Stimulated activated CD4-positive, alpha-beta T cell treated with anti-CD3 and anti-CD28 coated beads, Interleukin-4, amount 100 ng/mL, for 4 hours (primary cell): ENCODE measurements at places on chromosomes 4 and X.

- DNase-seq, result no peak
These were observed 60.1 kb upstream of the XAGE1B start for GRCh38 chrX:52576946-52577345.

DNA sequence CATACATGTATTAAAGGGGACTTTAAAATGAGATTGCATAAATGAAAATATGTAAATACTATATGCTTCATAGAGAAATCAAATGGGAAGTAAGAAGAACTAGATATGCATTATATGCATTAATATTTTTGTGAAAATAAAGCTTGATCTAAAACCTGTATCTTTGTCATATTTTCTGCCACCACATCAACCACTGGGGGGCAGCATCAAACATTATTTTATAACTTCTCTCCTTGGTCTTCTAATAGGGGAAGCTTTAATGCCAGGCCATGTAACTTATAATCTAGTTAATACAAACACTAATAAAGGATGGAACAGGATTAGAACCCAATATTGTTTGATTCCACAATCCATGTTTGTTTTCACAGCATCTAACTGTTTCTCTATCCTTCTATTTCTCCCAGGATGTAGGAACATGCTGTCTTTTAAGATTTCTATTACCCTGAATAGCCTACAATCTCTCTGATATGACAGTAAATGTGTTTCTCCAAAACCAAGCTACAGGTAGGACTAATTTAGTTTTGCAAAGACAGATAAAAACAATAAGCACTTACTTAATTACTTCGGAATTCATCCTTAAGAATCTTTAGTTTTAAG, 10.0 kb downstream of the QRFPR start:
- DNase-seq, result peak; percentile 21

GRCh38 chrX:74371425-74372222, 49.7 kb upstream of the SLC16A2 start:
- no peak for DNase-seq

GRCh38 chr4:6419452-6420028, 52.9 kb downstream of the PPP2R2C start:
- no peak for DNase-seq

DNA sequence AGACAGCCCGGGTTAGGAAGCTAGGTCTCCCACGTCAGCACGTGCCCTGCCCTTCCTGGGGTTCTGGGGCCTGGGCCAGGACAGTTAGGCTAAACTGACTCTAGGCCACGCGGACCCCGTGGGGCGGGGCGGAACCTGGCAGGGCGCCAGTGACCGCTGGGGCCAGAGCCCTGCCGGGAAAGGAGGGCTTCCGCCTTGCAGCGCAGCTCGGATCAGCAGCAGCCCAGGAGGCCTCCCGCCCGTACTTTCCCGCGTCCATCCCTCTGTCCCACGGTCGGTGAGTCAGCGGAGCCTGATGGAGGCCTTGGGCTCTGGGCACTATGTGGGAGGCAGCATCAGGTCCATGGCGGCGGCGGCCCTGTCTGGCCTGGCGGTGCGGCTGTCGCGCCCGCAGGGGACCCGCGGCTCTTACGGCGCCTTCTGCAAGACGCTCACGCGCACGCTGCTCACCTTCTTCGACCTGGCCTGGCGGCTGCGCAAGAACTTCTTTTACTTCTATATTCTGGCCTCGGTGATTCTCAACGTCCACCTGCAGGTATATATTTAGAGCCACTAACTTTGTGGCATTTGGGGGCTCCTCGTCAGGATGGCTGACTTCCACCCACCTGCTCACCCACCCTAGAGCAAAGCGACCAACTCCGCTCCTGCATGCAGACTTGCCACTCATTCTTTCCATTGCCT, at the start of gene SMIM10:
Gene SMIM10 (plus strand): TSS at position 191 of the 681 bp plus-strand sequence. CDS start 105 bp downstream, at position 296.
- peak; percentile 10 for DNase-seq

- DNase-seq, result no peak
These were observed 5.5 kb upstream of the WFS1 start for GRCh38 chr4:6264225-6264540.

- no peak for DNase-seq
These were observed 167.0 kb downstream of the AASDH start for GRCh38 chr4:56220261-56220660.

DNA sequence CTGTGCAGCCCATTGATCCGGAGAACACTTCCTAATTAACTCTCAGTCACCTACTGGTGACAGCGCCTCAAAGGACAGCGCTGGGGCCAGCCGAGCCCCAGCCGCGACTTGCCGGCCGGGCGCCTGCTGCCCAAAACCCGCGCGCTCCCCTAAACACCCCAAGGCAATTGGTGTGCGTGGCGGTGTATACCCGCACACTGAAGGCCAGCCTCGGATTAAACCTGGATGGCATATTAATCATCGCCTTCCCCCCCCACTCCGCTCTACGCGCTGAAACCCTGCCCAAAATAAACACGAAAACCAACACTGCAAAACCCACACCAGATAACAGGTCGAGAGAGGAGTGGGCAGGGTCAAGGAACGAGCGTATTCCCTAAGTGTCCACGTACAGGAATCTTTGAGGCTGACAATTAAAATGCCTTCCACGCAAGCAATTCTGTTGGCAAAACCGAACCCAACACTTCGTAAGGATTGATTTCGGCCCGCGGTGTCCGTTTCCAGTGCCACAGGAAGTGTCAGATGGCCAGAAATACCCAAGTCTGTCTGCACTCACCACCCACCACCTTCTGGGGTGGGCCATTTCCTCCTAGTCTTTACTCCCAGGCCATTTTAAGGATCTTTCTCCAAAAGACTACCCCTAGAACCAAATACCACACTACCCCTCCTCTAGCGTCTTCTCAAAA, 2.7 kb downstream of the BCOR start:
- DNase-seq, result no peak
